CD8-positive, alpha-beta T cell (primary cell): ENCODE measurements at places on chromosomes 12 and 14.

DNA sequence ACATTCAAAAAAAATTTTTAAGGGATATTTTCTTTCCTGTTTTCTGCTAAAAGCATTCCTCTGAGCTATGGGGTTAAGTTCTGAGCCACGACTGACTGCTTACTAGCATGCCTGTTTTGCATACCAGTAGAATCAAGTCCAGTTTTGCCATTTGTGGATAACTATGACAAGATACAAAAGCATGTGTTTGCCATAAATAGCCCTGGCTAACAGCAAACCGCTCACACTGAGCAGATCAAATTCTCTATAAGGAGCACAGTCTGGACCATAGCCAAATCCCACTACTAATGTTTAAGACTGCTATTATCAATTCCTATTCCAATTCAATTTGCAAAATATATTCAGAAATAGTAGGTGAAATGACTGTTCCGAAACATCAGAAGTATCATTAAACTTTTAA lies 3.2 kb downstream of the CFL2 start:
- DNase-seq, result no peak

GRCh38 chr12:69897744-69898143 lies 72.7 kb downstream of the MYRFL start:
- DNase-seq, result no peak

DNA sequence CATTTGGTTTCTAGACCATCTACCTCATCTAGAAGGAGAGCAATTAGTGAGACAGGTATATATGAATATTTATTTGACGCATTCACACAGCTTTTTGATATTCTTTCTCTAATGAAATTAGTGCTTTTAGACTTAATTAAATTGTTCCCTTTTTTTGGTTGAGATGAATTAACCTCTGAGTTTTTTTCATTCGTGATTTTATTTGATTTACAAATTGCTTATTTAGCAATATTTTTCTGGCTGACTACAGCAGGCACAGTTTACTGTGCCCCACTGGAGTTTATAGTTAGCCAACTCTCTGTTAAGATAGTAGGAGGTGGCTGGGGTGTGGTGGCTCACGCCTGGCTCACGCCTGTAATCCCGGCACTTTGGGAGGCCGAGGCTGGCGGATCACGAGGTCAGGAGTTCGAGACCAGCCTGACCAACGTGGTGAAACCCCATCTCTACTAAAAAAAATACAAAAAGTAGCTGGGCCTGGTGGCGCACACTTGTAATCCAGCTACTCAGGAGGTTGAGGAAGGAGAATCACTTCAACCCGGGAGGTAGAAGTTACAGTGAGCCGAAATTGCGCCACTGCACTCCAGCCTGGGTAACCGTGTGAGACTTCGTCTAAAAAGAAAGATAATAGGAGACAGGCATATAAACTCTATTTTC lies 16.7 kb downstream of the MDM2 start:
- DNase-seq, result no peak

- DNase-seq, result no peak
These were observed 63.0 kb upstream of the PTHLH start for GRCh38 chr12:28035500-28035899.

- DNase-seq, result no peak
These were observed 130.4 kb downstream of the DAAM1 start for GRCh38 chr14:59318908-59319307.

GRCh38 chr14:101118746-101119591 lies 215.4 kb upstream of the RTL1 start:
- no peak for DNase-seq

DNA sequence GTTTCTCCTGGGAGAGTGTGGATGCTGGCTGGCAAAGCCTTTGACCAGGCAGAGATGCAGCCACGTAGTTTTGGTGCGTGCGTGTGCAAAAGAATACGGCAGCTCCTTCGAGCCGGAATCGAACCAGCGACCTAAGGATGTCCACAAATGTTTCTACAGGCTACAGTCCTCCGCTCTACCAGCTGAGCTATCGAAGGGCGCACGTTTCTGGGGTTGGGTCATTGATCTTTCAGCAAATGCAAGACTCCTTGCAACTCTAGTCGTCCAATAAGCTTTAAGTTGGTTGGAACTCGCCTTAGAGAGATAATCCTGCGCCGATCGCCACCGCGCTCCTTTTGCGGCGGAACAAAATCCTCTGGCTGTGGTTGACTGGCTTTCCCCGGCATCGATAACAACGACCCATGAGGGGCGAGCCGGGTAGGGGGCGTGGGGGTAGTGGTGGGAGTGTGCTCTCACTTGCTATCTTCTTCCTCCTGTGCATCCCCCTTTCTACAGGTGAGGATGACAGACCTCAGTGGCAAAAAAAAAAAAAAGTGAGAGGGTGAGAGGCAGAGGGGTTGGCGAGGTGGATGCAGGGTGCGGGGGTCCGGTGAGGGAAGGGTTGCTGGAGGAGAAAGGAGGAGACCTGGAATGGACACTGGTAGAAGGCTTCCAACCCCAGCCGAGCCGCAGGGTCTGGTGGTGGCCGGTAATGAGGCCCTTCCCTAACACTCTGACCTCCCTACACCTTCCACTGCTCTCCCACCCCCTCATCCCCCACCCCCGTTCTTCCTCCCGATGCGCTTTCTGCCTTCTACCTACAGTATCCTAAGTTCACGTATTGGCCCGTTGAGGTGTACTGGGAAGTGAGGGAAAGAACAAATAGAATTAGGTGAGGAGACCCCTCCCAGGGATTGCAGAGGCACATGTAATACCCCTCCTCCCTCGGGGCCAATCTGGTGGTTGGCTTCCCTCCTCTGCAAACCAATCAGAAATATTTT lies 11.8 kb upstream of the OR6S1 start:
- no peak for DNase-seq

GRCh38 chr14:75119056-75119455 lies 7.8 kb downstream of the NEK9 start:
- no peak for DNase-seq

DNA sequence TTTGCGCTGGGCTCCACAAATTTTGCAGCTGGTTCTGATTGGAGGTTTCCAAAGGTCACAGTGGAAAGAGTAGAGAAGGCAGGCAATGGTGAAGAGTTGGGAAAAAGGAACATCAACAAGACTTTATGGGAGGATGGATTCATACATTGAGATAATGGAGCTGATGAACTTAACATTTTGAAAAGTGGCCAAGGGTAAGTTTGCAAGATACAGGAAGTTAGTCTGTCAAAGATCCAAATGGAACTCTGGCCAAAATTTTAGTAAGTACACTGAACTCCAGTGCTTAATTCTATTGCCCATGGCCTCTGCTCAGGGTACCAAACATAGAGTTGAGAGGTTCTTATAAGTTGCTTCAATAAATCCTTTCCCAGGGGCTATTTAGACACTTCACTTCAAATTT lies 15.6 kb downstream of the CCER1 start:
- no peak for DNase-seq

GRCh38 chr12:530308-530707 lies 70.6 kb downstream of the B4GALNT3 start:
- no peak for DNase-seq

- no peak for DNase-seq
These were observed 64.4 kb downstream of the TGFB3 start for GRCh38 chr14:75917322-75917945.

- DNase-seq, result no peak
These were observed 25.0 kb upstream of the NUAK1 start for GRCh38 chr12:106163712-106164111.

- DNase-seq, result no peak
These were observed 81.0 kb downstream of the CLMN start for GRCh38 chr14:95238487-95239298.

GRCh38 chr12:72219937-72220336 lies 52.2 kb upstream of the TRHDE start:
- no peak for DNase-seq

DNA sequence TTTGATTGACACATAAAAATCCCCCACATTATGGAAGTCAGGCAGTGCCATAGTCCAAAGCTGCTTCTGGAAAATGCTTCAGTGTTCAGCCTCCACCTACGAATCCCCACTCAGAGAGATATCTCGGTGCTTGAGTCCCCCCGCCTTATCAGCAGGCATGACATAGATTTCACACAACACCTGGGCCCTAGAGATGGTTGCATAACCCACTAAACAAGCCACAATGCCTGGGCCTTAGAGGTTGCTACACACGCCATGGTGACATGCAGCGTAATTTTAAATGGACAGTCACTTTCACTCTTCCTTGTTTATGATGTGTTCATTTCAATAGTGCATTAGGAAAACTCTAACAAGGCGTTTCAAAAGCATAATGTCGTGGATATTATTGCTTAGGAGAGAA lies 38.0 kb downstream of the CCDC60 start:
- no peak for DNase-seq

DNA sequence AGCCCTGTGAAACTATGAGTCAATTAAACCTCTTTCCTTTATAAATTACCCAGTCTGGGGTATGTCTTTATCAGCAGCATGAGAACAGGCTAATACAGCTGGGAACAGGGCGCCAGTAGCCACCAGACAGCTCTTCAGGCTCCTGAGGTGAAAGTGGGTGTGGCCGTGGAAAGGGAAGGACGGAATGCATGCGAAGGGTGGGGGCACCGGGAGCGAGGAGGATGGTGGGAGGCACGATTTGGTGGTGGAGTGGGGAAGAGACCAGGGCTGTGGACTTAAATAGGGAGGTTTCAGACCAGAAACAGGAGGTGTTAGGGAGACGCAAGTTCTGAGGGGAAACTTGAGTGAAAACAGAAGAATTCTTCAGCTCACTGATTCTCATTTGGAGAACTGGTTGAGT lies 44.1 kb upstream of the CHST11 start:
- DNase-seq, result no peak

GRCh38 chr14:73014105-73014504 lies 12.8 kb downstream of the ZFYVE1 start:
- no peak for DNase-seq

GRCh38 chr14:75264036-75264435 lies 14.6 kb upstream of the FOS start:
- DNase-seq, result no peak

DNA sequence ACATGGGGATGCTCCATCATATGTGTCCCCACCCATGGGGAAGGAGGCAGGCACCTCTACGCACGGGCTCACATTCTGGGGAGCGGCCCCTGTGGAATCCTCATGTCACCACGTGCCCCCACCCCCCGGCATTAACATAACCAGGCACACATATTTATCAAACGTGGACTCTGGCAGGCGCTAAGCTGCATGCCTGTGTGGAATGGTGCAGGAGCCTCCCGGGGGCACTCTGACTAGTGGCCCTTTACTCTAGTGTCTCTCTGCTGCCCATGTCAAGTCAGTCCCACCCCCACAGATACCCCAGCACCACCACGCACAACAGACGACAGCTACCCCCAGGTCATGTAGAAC lies 66.1 kb downstream of the CCDC88C start:
- no peak for DNase-seq

GRCh38 chr12:13197526-13198143 lies 1.1 kb downstream of the EMP1 start:
- no peak for DNase-seq

GRCh38 chr12:202081-202731 lies 11.8 kb downstream of the SLC6A12 start:
- DNase-seq, result no peak

GRCh38 chr14:38481952-38482678 lies 226.2 kb upstream of the CLEC14A start:
- no peak for DNase-seq

DNA sequence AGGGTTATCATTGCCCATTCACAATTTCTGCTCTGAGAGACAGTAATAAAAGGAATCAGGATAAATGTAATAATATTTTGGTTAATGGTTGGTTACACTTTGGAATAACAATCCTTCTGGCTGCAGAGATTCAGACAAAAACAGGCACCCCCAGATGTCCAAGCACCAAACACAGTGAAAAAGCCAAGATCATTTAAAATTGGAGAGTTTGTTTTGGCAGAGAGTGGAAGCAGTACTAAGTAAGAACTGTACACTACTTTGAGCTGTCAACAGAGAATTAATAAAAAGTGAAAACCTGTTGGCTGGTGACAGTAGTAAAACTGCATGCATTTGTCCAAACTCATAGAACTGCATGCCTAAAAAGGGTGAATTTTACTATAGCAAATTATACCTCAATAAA lies 15.6 kb upstream of the IL22 start:
- no peak for DNase-seq

DNA sequence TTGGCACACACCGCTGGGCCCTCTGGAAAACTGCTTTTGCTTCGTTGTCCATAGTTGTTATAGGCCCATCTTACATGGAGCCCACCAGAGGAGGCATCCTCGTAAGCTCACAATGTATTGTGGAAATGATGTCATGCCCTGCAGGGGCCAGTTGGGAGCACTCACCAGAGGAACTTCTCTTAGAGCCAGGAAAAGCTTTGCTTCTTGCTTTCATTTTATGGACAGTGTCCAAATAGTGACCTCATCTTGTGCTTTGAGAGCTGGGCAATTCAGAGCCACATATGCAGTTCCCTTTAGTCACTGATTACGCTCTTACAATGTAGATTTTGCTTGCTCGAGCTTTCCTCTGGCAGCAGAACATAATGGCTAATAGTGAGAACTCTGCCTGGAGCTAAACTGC lies 275.6 kb downstream of the AACS start:
- DNase-seq, result no peak

- DNase-seq, result no peak
These were observed 5.7 kb downstream of the ADCY4 start for GRCh38 chr14:24329073-24329663.

DNA sequence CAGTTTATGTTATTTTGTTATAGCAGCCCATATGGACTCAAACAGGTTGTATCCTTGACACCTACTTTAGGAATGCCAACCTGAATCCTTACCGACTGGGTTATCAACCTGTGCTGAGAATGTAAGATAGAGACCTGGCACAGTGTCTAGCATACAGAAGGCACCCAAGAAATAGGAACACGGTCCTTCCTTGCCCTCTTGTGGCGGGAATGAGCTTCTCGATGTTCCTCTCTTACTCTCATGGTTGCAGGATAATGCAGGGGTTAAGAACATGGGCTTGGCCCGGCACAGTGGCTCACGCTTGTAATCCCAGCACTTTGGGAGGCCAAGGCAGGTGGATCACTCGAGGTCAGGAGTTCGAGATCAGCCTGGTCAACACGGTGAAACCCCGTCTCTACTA lies 6.5 kb downstream of the C12orf43 start:
- no peak for DNase-seq

- DNase-seq, result no peak
These were observed 866.0 kb upstream of the TMEM132C start for GRCh38 chr12:127401005-127401404.

DNA sequence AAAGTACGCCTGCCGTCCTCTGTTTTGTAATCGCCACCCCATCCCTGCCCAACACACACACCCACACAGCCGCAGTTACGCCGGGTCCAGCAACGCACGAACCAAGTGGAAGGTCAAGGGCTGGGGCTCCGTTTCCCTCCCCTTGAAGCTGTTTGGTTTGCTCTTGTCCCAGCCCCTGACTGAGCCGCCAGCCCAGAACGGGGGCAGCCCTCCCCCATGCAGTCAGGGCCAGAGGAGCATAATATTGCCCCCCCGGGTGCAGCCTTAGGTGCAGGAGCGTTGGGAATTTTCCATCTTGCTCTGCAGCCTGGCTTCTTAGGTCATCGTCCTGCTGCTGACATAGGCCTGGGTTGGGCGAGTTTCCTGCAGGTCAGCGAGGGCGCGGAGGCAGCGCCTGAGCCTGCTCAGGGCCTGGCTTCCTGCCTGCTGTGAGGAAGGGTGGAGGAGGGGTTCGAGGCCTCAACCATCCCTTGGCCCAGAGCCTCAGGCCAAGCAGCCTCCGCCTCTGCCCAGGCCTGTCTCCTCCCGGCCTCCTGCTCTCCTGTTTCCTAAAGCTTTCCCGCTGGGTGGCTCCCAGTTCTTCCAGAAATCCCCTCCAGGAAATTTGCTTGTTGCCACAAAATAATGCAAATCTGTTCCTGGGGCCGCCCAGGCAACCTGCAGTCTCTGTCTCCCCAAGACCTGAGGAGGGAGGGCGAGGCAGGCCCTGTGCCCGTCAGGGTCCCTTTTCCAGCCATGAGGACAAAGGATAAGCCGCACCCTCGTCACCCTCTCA lies 44.5 kb downstream of the PSMA6 start:
- DNase-seq, result no peak
